Muscle of leg (tissue), 16 donors: ENCODE measurements at places on chromosomes 2 and 18. TPM values are rescaled to one million over a fixed set of nuclear protein-coding genes. Genes with fewer than 3 reads are reported as not detected.

The CPO gene
- 0.16 TPM for polyA plus RNA-seq

The SCYGR4 gene
- polyA plus RNA-seq = not detected

The MC5R gene
- 2.6 TPM for polyA plus RNA-seq

The TMEM37 gene
- 4.2 TPM for polyA plus RNA-seq

The IGFBP5 gene
- 666 TPM for polyA plus RNA-seq

The PRSS56 gene
- 2.4 TPM for polyA plus RNA-seq

The TUBA4B gene
- polyA plus RNA-seq = 0.19 TPM

The SOWAHC gene
- 6.6 TPM for polyA plus RNA-seq

The ATOH8 gene
- 18.8 TPM for polyA plus RNA-seq

The EVA1A gene
- 7.5 TPM for polyA plus RNA-seq

The HMSD gene
- polyA plus RNA-seq = 0.51 TPM
